Cardiac septum (tissue), 1 donor: ENCODE measurements at places on chromosomes 16 and 17. TPM values are rescaled to one million over a fixed set of nuclear protein-coding genes. Genes with fewer than 3 reads are reported as not detected.

WNT9B gene
- 0.62 TPM for total RNA-seq

KRTAP17-1 gene
- total RNA-seq = not detected

DNA sequence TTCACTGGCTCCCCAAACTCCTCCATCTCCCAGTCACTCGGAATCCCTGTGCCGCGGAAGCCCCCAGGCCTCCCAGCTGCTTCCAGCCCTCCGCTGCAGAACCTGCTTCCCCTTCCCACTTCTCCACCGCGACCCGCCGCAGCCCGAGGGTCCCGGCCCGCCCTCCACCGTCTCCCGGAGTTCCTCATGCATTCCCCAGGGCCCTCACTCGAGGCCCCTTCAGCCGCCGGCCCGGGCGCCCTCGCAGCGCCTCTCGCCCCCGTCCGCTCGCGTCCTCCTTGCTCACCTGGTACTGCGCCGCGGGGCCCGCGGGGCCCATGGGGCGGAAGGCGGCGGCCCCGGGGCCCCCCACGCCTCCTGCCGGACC, 329 bp downstream of the SMARCD2 start:
- DNase-seq = no peak

GRCh38 chr16:70634861-70635260, 11.5 kb upstream of the IL34 start:
- DNase-seq = no peak

DNA sequence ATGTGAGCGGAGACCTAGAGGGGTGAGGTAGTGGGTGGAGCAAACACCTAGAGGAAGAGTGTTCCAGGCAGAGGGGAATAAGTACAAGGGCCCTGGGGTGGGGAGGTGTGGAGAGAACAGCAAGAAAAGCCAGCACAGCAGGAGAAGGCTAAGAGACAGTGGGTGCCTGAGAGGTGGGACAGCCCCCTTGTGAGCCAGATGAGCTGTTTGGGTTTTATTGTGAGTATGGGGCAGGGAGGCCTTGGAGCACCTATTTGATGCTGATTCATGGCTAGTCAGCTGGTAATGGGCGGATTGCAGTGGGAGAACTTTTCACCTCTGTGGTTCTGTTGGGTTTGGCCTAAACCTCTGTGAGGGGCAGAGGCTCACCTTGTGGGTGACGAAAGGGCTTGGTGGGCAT, 68.4 kb downstream of the ABCC1 start:
- DNase-seq = no peak

GRCh38 chr17:39923836-39924690, 3.3 kb downstream of the ORMDL3 start:
- no peak for DNase-seq

- DNase-seq = no peak
Observed at GRCh38 chr17:45009676-45010467, 41.6 kb downstream of the DCAKD start.
